IPS DF 19.7 (cell line): ENCODE measurements at places on chromosomes 6 and 20.

DNA sequence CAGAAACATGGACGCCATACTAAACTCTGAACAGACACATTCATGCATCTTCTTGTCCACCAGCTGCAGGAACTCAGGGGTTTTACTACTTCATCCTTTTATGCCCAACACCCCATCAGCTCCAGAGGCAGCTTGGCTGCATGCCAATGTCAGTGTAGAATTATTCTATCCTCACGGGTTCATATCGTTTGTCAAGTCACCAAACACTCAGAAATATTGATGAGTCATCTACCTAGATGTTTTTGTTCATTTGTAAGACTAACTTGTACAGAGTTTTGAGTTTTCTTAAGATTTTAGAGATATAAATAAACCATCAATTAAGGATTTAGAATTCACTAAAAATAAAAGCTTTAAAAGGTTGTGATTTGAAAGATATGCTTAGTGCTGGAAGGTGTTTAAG, 590.7 kb upstream of the FLRT3 start:
- DNase-seq: no peak

- DNase-seq: no peak
These were observed 151.8 kb downstream of the UNC5CL start for GRCh38 chr6:40887079-40887791.

DNA sequence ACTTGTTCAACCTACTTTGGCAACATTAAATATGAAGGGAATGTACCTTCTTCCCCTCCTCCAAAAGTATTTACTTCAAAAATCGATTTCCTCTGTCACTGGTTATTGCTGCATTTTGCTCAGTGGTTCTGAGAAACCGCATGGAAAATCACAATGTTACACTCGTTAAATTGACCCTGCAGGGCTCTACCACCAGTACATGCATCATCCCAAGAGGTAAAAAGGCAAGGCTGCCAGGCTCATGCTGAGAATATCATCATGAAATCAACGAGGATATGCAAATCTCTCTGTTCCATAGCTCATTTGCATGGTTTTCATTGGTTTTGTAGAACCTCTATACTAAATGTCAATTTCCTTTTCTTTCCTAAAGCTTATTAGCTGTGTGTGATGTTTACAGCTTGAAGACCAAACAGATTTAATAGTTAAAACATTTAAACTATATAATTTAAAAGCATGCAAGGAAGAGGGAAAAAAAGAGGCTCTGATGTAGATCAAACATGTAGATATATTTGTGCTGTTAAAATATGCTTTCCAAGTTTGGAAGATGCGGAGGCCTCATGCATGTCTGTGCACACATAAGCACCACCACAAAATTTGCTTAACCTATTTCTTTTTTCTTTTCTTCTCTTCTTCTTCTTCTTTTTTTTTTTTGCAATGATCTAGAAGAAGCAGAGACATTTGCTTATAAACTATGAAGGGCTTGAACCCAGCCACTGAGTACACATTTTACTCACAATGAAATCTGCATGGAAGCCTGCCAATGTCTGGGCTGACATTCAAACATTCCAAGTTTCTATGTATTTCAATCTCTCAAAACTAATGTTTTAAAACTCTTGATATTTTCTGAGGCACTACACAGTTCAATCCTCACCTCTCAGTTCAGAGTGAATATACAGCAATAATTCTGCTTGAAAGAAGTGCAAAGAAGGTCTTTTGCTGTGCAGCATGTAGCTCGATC, 194.0 kb downstream of the GMPR start:
- DNase-seq: no peak

- no peak for DNase-seq
These were observed 121.1 kb downstream of the GMDS start for GRCh38 chr6:2124260-2124709.

DNA sequence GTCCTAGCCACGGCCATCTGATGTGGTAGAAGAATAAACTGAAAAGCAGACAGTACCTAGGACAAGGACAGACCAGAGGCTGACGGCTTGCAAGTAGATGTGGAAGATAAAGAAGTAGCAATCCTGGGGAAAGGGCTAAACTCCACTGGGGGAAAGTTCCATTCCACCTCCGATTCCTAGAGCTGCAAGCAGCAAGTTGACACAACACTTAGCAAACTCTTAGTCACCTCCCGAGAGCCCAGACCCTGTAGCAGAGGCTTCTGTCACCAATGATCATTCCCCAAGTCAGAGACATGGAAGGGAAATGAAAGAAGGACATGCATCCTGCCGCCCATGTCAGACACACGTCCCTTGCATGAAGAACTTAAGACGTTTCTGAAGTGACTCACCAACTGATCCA, 99.2 kb upstream of the RPS6KA2 start:
- no peak for DNase-seq
